ENCODE measurements at places on chromosomes 2 and 18. TPM values are rescaled to one million over a fixed set of nuclear protein-coding genes. Genes with fewer than 3 reads are reported as not detected.

DNA sequence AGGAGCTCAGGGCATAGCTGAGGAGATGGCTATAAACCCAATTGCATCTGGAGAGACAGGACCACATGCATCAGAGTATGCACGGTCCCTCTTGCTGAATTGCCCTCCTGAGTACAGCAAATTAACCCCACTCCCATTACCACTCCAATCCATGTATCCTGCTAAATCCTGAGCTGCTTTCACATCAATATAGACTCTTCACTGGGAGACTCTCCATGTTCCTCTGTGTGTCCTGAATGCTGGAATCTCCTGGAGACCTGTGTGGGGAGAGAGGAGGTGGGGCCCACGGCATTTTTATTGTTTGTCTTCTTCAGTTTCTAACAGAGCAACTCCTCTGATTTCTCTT is 41.6 kb downstream of the THNSL2 start:
- no peak for DNase-seq

GRCh38 chr2:128510701-128511397 is 192.2 kb upstream of the HS6ST1 start:
- peak; percentile 74 for DNase-seq

- peak; percentile 85 for DNase-seq
Observed at GRCh38 chr2:159982270-159982669, 80.1 kb downstream of the PLA2R1 start.

DNA sequence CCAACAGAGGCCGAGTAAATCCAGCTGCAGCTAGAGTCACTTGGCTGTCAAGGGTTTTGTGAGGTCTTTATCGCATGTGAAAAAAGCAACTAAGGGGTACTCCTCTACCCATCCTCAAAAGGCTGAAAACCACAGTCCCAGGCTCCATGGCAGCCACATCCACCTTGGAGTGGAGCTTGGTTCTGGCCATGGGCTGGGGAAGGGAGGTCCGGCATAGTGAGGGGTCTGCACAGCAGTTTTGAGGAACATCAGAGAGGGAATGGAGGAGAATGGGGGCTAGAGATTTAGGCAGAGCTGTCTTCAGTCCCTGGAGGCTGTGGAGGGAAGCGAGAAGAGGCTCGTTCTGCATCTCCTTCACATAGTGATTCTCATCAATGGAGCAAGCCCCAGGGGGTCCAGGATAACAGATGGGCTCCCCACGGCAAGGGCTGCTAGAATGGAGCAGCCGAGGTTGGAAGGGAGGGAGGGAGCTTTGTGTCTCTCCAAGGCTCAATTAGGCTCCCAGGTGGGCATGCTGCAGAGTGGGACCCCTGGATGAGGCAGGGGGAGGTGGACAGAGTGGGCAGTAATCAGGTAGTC is 21.0 kb downstream of the MROH2A start:
- DNase-seq = no peak

The CRYGC gene
- not detected for total RNA-seq

The TMEM200C gene
- 0.33 TPM for total RNA-seq

The CSRNP3 gene
- total RNA-seq = 3.4 TPM
